ENCODE measurements at places on chromosomes 6 and 20.

GRCh38 chr20:62476056-62476838, 452 bp upstream of the GATA5 start:
- DNase-seq, result no peak

DNA sequence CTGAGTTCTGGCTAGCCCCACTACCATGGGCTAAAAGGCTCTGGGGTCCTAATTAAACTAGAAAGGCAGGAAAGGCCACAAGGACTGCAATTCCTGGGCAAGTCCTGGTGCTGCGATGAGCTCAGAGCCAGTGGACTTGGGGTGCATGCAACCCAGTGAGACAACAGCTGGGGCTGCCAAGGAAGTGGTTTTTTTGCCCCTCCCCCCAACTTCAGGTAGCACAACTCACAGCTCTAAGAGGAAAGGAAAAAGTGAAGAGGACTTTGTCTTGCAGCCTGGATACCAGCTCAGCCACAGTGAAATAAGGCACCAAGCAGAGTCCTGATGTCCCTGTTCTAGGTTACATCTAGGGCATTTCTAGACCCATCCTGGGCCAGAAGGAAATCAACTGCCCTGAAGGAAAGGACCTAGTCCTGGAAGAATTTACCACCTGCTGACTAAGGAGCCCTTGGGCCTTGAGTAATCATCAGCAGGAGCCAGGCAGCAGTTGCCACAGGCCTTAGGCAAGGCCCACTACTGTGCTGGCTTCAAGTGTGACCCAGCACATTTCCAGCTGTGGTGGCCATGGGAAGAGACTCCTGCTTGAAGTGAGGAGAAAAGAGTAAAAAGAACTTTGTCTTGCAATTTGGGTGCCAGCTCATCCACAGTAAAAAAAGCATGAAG, 358.4 kb downstream of the BTBD3 start:
- no peak for DNase-seq

DNA sequence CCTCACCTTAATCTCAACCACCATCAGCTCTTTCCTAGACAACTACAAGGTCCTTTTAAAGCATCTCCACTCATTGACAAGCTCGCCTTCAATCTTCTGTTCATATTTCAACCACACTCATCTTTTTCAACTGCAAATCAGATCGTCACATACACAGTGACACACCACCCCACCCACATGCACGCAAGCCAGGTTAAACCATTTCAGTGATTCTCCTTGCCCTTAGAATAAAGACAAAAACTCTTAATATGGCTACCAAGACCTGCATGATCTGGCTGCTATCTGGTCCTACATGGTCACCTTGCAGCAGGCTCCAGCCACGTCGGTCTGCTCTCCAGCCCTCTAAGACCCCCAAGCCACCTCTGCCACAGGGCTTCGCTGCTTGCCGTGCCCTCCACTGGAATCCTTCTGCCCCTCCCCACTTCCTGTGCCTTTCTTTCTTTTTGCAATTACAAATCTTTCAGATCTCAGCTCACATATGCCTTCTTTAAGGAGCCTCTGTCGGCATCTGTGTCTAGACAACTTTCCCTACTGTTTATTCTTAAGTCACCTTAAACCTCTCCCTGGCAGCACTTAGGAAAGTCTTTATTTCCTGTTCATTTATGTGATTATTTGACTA, 507.3 kb upstream of the ARID1B start:
- no peak for DNase-seq

GRCh38 chr6:122790028-122790422, 967 bp downstream of the SMPDL3A start:
- DNase-seq, result no peak

- no peak for DNase-seq
These were observed 58.2 kb upstream of the IL20RA start for GRCh38 chr6:137102851-137103492.

DNA sequence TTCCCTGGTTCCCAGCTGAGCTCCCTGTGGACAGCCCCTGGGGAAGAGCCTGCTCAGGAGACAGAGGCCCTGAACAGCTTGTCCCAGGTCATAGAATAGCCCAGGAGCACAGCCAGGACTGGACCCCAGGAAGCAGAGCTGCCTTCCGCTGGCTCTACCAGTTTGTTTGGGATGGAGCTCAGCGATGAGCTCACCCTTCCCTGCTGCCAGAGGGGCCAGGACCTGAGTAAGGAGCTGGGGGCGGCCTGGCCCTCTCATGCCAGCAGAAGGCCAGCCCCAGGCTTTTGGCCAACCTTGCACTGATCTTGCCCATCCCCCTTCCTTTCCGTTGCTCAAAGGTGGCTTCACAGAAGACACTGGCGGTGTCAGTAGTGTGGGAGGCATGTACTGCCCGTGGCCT, 17.5 kb downstream of the MMP24OS start:
- DNase-seq, result no peak

GRCh38 chr20:6519556-6519955, 247.9 kb upstream of the BMP2 start:
- no peak for DNase-seq

DNA sequence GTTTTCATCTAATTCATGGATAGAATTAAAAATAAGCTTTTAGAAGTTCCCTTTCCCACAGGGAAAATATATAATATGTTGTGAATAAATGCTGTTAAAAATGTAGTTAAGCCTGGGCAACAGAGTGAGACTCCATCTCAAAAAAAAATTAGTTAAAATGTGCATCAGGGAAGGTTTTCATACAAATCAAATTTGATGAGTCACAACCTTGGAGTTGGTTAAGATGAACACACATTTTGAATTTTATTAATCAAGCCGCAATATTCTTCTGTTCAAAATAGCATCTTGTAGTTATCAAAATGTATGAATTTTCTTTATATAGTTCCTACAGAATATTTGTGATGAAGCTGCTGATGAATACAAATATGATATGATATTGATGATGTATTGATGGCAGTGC, 30.9 kb upstream of the SERPINB9 start:
- DNase-seq, result no peak

DNA sequence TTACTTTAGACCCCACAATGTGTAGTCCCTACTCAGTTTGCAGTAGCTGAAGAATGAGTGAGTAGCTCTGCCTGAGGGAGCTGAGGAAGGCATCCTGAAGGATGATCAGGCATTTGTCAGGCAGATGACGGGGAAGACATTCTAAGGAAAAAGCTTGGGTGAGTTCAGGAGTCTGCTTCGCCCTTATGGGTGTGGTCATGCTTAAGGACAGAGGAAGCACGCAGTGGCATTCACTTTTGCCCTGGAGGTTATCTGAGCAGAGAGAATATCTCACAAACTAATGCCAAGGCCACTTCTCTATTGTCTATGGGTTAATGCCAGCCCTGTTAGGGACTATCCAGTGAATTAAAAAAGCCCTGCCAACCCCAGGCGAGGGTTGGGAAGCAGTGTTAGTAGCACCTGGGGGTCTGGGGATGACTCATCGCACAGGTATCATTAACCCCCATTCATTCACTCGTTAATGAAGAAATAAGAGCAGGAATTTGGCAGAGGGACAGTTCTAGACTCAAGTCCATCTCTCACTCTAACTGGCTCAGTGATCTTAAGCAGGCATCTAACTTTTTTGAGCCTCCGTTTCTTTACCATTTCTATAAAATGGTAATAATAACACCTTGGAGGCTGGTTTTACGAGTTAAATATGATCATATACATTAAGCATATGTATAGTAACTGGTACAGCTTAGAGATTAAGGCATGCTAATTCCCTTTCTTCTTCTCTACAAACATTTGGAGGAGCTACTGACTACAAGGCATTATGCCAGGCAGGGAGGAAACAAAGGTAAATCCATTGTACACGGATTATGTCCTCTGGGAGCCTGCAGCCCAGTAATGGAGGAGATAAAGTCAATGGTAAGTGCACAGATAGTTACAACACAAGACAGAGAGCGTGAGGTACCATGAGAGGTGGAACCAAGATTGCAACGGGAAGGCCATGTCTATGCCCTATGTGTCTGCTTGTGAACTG, 93.2 kb upstream of the AKIRIN2 start:
- DNase-seq, result no peak

GRCh38 chr20:10621149-10621548, 52.6 kb downstream of the JAG1 start:
- no peak for DNase-seq

DNA sequence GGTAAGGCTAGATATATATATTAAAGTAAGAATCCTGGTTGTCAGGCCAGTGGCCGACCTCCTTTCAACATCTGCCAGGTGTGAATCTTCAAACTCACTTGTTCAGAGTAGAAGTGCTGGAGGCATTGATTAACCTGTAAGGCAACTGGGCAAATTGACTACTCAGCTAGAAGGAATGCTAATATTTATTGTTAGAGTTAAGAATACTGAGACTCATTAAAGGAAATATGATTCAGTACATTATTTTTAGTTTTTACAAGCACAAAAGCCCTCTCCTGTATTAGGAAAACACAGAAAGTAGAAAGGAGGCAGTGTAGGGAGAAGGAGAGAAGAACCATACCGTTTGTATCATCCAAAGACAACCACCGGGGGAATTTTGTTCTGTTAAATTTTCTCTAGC, 53.5 kb downstream of the RIPOR2 start:
- no peak for DNase-seq

DNA sequence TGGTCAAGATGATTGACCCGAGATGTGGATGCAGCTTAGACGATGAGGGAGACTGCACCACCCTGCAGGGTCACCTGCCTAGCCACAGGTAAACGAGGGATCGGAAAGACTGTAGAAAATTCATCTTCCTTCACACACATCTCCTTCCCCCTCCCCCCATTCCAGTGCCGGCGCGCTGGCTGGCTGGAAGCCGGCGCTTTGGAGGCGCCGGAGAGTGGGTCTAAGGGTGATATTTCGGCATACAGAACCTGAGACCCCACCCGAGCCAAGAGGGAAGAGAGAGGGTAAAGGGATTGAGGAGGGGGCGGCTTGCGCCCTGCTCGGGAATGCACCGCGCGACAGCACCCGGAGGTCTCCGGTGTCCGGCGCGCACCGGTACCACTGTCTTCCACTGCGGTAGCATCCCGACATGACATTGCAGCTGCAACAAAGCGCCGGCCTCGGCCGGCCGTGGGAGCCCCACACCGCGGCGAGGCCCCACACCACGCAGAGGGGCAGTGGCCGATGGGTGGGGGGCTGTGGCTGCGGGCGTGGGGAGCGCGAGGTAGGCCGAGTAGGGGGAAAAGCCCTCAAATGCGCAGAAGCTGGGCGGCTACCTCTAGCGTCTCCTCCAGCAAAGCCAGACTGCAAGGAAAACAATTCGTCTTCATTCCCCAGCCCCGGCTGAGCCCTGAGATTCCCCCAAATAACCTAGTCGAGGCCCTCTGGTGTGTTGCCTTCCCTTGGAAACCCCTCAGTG, 984 bp downstream of the TNFRSF21 start:
- no peak for DNase-seq

- DNase-seq, result no peak
These were observed 8.9 kb upstream of the ERVFRD-1 start for GRCh38 chr6:11120271-11121005.

DNA sequence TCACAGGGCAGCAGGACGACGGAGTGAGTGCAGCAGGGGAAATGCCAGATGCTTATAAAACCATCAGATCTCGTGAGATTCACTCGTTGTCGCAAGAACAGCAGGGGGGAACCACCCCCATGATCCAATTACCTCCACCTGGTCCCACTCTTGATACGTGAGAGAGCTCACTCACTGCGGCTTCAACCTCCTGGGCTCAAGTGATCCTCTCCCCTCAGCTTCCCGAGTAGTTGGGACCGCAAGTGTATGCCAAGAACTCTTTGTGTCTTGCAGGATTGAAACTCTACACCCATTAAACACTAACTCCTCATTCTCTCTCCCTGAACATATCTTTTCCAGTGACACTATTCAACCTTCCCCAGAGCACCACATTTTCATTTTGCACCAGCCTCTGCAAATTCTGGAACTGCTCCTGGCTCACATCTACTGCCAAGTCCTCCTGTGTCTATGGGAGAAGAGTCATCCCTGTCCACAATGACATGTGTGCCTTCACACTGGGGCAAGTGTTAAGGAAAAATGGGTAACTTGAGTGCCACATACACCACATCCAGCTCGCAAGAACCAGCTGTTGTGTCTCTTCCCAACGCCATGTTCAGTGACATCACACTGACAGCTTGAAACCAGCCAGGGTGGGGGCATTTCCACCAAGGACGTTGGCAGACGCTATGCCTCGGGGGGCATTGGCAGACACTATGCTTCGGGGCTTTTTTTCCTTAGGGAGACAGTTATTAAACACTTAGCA, 14.7 kb upstream of the TAF4 start:
- DNase-seq, result no peak

GRCh38 chr6:2712102-2712501, 38.6 kb downstream of the MYLK4 start:
- DNase-seq, result no peak

- no peak for DNase-seq
These were observed 49.4 kb downstream of the FUT9 start for GRCh38 chr6:96065213-96065612.

GRCh38 chr6:164410017-164410416, 899.4 kb downstream of the C6orf118 start:
- no peak for DNase-seq

DNA sequence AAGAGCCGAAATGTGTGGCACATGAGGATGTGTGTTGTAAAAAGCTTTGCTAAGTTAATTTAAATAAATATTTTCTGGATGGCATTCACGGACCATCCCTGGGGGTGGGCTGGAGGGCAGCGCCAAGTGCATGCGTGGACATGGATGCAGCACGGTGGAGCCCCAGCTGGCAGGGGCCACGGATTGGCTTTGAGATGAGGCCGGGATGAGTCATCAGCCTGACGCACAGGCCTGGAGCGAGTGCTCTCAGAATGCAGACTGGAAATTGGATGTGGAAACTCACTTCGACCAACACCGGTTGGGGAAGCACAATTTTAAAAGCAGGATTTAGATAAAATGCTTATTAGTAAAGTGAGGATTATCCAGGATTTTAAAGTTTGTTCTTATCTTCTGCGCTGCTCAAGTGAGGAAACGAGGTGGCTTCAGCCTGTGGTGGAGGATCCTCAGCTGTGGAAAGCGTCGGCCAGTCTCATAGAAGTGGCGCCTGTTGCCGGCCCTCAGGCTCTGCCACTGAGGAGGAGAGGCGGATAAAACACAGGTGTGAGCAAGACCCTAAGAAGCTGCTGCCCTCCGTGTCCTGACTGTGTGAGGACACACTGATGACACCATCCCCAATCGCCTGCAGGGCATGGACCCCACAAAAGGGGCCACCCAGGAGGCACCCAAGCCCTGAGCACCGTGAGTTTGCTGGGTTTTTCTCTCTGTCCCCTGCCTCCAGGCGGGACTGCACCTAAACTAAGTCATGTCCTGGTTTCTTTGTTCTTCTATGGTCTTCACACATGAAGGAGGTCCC, 279.7 kb downstream of the CDH4 start:
- no peak for DNase-seq

GRCh38 chr20:42046371-42047085, 428.4 kb upstream of the CHD6 start:
- no peak for DNase-seq
